Suprapubic skin (tissue), 4 donors: ENCODE measurements at places on chromosomes 5 and 9. TPM values are rescaled to one million over a fixed set of nuclear protein-coding genes. Genes with fewer than 3 reads are reported as not detected.

PCDHGB3 gene
- total RNA-seq: 4.3 TPM

MEIKIN gene
- total RNA-seq: not detected

TSSK1B gene
- 0.42 TPM for total RNA-seq

- DNase-seq: no peak
Observed at GRCh38 chr9:136777359-136777758, 13.0 kb upstream of the LCN15 start.

- no peak for DNase-seq
Observed at GRCh38 chr9:134295101-134295745, 31.0 kb upstream of the RXRA start.
